Left ventricle myocardium inferior (tissue), 1 donor: ENCODE measurements at places on chromosomes 4 and X.

GRCh38 chrX:130347321-130347720, 7.6 kb downstream of the SLC25A14 start:
- DNase-seq: no peak

DNA sequence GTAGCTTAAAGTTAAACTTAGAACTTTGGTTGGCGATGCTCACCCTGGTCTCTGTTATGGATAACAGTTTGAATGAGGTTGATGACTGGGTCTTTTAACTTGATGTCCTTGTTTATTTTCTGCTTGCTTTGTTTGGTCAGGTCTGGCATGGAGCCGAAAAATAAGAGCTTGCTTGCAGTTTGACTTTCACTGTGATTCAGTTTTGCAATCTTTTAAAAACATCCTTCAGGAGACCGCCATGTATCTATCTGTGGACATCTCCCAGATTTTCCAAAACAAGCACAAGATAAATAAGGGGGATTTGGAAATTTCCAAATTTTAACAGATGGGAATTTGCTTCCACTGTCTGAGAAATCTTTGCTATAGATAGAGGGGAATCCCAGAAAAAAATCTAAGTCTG, 246.7 kb downstream of the PALLD start:
- DNase-seq: no peak

DNA sequence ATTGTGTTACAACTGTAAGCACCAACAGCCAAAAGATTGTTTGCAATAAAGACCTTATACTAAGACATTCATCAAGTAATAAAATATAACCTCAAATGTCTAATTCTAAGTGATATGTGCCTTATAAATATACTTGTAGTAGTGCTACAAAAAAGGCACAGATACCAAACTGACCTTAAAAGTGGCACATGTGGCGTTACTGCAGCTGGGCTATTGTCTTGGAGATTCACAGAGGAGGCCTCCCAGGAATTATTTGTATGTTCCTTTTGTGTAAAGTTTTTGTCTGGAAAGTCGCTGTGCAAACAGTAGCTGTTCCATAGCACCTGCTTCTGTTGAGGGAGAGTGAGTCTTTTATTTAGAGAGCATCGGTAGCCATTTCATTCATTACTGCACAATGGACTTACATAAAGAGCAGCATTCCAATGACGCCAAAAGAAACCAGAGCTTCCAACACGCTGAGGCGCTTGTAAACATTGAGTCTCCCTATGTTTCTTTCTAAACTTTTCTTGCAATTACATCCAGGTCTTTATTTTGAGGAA, 143.7 kb downstream of the RPA4 start:
- DNase-seq: no peak

DNA sequence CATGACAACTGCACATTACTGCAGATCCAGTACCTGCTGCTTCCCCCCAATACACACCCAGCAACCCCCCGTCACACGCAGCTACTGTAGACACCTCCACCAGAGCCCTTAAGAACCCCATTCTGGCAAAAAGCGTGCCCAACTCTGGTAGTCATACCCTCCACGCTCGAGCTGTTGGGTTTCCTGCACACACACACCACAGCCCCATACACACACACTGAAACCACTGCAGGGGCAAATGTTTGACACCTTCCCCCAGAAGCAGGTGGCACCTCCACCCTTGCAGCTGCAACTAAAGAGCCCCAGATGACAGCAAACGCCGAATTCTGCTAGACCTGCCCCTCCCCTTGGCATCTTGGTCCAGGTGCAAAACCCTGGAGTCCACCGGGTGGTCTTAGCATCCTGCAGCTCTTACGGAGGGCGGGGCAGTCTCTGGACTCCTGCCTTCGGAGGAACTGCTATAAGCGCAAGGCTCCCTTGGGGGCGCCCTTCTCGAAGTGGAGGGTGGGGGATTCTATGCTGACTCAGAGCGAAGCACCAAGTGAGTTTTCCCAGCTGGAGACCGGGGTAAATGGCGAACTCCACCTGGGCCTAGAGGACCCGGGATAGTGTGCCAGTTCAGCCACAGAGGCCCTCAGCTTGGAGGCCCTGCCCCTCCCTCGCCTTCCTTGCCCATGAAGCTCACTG, 1.5 kb downstream of the FRMPD3 start:
- DNase-seq: no peak

DNA sequence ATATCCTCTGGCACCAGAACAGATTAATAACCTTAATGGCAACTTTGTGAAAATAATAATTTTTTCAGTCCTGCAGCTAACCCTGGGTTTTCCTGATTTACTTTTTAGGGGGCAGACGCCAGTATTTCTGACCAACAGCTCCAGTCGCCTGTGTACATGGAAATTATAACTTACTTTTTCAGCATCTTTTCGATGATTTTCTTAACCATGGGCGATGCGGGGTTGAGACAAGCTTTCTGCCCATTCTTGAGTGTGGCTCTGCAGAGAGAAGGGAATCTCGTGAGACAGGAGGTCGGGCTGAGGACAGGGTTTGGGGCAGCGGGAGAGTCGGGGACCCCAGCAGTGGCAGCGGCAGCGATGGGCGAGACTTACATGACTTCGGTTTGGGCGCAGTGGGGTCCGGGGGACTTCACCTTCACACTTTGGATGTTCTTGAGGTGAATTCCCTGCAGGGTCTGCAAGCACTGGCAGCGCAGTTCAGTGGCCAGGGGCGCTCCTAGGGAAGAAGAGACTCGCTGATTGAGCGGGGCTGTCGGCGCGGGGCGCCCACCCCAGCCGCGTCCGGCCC, 484 bp downstream of the CXCL2 start:
- peak; percentile 18 for DNase-seq

- no peak for DNase-seq
Measured at GRCh38 chr4:72390409-72390808, 178.6 kb downstream of the ADAMTS3 start.

DNA sequence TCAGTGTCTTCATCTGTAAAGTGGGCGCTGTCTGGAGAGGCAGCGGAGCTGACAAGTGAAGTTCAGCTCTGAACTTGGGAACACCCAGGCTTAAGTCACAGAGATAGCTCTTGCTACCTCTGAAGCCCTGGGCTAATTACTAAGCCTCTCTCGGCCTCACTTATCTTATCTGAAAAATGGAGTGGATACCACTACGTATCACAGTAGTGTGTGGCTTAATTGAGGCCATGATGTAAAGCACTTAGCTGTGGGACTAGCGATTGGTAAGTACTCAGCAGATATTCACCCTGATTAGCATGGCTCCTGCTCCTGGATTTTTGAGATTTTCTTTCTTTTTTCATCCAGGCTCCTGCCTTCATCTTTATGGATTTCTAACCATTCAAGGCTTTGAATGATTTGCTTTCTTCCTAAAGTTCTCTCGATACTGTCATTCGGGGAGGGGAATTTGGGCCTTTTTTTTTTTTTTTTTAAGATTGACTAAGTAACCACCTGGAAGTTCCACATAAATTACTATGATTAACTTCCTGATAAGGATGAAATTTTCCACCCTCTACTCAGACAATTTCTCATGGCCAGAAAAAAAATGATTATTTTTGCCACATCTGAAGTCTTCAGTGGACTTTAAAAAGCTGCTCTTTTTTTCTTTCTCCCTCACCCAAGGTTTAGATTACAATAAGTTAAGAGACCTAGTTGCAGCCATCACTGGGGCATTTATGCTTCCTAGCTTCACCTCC, 17.1 kb downstream of the LDB2 start:
- no peak for DNase-seq

DNA sequence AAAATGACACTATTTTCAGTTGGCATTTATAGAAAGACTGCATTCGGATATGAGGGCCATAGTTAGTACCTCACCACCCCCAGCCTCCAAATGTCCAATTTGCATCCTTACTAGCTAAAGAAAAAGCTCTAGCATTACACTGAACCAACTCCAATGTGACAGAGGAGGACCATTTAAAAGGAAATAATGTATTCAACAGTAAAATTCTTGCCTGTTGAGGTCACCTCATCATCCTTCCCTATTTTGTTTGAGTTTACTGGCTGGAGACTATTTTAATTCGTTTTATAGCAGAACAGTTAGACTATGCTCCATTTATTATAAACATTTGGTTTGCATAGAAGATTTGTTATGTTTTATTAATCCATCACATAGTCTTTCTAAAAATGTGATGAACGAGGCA, 88.2 kb upstream of the PPARGC1A start:
- no peak for DNase-seq

GRCh38 chr4:109723110-109723509, 6.8 kb downstream of the PLA2G12A start:
- no peak for DNase-seq

- no peak for DNase-seq
Measured at GRCh38 chrX:93932471-93933220, 258.6 kb downstream of the FAM133A start.

DNA sequence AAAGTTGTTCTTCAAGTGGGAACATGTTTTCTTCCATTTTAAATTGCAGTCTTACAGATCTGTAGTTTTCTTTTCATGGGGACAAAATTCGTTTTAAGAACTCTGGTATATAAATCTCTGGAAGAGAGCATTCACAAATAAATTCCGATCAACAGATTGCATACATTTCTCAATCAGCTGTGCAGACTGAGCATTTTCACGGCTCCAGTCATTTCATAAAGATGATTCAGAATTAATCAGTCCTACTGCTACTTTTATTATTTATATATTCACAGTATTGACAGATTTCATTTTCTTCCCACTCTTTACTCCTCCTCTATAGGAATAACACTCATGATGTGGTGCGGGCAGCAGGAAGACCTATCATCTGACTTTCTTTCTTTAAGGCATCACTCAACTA, 534.9 kb upstream of the FTHL17 start:
- DNase-seq: no peak

- DNase-seq: no peak
Measured at GRCh38 chrX:153533091-153533490, 15.6 kb downstream of the ATP2B3 start.

DNA sequence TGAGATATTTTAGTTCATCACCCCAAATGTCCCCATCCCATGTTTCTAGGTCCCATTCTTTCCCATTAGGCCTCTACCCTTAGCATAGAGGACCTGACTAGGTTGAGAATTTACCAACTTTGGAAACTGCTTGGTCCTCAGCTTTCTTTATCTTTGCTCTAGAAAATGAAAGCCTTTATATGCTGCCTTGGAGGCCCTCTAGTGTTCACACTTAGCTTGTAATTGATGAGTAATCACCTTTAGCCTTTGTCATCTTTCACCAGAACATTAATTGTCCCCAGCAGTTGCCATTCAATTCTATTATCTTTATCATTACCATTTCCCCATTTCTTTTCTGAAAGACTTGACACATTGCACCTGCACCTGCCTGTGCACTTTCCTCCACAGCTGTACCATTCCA, 589.2 kb upstream of the NR3C2 start:
- no peak for DNase-seq

DNA sequence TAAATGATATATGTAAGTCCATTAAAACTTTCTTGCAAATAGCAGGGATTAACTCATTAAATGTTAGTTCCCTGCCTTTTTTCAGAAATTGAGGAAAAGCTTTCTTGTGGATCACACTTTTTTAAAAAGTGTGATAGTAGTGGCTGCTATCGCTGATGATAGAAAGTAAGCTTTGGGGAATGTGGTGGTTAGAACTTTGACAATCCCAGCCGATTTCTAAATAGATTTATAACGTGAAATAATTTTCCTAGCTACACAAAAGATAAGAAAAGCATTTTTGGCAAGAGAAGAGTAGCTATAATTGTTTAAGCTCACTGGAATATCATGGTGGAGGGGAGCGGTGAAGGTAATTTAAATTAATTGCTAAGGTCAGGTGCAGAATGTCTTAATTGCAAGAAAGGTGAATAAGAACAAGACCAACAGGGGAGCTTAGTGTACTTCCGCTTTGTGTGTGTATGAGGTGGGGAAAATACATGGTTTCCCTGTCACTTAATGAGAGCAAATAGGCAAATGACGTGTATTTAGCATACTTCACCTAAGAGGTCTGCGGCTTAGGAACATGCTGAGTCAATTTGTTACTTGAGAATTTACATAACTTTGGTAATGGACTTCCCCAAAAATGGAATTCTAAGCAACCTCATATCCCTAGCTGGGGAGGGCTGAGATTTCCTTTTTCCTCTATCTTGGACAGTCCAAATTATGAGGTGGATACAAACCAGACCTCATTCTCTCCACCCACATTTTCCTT, 11.7 kb upstream of the IL21 start:
- DNase-seq: no peak

GRCh38 chr4:47747211-47747610, 90.7 kb downstream of the CORIN start:
- DNase-seq: no peak
